ENCODE measurements at places on chromosomes 3 and 15. TPM values are rescaled to one million over a fixed set of nuclear protein-coding genes. Genes with fewer than 3 reads are reported as not detected.

The MYL3 gene
- total RNA-seq, result 1.8 TPM

DNA sequence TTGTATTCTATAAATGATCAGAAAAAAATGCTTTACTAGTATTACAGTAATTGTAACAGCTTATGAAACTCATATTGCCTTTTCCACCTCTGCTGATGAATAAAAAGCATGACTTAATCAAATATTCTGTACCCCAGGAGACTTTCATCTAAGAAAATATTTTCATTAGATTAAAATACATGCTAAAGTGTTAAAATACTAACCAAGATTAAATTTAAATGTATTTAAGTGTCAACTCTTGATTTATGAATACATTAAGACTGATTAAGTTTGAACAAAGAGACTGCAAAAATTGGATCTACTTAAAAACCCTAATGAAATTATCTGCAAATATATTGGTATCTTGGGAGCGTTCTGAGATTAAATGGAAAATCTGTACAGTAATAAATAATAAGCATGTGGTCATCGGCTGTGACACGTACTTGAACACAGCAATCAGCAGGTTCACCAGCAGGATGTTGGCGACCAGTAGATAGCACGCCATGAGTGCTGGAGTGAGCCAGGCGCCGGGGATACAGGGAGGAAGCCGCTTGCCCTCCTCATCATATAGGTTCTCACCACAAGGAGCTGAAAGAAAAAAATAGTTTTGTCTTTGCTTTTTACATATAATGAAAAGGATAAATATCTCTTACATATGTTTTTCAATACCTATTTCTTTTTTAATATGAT is 36.6 kb upstream of the MTMR10 start:
- no peak for DNase-seq

DNA sequence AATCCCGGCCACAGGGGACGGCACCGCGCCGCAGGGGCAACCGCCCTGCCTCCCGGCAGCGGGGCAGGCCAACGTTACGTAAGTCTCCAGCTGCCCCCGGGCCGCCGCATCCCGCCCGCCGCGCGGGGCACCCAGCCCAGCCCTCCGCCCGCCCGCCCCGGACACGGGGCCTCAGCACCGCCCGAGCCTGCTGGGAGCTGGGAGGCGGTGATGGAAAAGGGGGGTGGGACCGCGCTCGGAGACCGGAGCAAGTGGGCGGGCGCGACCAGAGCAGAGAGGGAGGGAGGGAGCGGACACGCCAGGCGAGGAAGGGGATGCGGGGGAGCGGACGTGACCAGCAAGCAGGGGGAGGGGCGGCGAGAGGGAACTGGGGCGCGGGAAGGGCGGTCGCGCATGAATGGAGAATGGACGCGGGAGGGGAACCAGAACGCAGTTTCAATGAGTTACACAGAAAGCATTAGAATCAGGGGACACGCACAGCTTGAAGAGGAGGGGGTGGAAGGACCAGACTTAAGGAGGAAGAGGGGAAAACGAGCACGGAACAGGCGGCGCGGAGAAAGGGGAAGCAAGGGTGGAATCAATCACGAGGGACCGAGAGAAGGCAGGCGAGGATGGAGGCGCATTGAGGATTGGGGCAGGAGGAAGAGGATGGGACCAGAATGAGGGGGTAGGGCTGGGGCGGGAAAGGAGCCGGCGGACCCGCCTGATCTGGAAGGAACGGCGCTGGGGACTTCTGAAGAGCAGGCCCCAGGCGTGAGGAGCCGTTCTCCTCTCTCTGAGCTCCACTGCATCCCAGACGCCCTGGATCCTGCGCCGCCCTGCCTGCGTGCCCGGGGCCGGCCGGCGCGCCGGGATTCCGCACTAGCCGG is 559 bp downstream of the PKM start:
- peak; percentile 90 for DNase-seq

The UMPS gene
- 27.9 TPM for total RNA-seq

GRCh38 chr15:95919460-95919859 is 411.0 kb upstream of the NR2F2 start:
- DNase-seq, result no peak

The SCN11A gene
- total RNA-seq, result 0.09 TPM

DNA sequence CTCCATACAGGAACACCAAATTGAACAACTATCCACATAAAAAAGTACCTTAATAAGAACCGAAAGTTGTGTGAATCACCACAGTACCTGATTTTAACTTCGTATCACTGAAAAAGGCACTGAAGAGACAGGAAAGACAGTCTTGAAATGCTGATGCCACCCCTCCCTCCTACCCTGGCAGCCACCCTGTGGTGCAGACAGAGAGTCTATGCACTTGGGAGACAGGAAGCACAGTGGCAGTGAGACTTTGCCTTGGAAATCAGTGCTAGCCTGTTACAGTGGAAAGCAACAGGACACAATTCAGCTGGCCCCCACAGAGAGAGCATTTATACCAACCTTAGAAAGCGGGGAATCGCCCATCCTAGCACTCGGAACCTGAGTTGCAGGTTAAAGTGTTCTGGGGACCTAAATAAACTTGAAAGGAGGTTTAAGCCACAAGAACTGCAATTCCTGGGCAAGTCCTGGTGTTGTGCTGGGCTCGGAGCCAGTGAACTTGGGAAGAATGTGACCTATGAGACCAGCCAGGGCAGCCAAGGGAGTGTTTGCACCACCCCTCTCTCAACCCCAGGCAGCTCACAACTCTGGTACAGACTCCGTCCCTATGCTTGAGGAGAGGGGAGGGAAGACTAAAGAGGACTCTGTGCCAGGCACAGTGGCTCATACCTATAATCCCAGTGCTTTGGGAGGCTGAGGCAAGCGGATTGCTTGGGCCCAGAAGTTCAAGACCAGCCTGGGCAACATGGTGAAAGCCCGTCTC is 240.1 kb downstream of the ISL2 start:
- DNase-seq, result peak; percentile 80

The GRAMD2A gene
- total RNA-seq, result 0.55 TPM

The MINDY2 gene
- 23.7 TPM for total RNA-seq

- DNase-seq, result no peak
Observed at GRCh38 chr3:7646851-7647250, 785.9 kb downstream of the GRM7 start.

GRCh38 chr15:54089776-54090175 is 111.5 kb downstream of the UNC13C start:
- DNase-seq, result no peak

DNA sequence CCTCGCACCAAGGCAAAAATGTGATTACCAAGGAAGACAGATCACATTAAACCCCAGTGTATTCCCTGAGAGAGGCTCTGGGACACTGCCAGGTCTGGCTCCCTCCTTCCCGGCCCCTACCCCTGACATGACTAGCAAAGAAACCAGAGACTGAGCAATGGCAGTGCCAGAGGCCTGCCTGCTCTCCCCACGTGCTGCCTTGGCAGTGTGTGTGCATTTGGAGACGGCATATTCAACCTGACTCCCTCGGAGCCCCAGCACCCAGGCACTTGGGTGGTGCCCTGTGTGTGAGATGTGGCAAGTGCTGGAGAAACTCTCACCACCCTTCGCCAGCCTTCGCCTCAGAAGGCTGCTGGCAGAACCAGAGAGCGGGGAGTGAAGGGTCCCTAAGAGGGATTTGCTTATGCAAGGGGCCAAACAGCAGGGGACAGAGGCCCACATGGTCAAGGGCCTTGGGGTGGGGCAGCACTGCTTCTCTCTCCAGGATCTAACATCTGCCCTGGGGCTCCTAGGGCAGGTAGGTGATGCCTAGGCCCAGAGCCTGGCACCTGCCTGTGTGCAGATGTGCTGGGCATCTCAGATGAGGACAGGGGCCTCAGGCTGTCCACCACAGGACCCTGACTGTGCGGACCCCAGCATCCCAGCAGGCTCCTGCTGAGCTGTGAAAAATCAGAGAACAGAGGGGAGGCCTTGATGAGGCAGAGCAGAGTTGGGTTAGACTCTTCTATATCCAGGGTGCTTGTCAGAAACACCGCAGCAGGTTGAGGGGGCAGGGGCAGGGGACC is 23.6 kb upstream of the PLXNA1 start:
- DNase-seq, result no peak

The CNTN3 gene
- total RNA-seq, result 10.8 TPM

The PLA2G4E gene
- total RNA-seq, result 0.09 TPM

DNA sequence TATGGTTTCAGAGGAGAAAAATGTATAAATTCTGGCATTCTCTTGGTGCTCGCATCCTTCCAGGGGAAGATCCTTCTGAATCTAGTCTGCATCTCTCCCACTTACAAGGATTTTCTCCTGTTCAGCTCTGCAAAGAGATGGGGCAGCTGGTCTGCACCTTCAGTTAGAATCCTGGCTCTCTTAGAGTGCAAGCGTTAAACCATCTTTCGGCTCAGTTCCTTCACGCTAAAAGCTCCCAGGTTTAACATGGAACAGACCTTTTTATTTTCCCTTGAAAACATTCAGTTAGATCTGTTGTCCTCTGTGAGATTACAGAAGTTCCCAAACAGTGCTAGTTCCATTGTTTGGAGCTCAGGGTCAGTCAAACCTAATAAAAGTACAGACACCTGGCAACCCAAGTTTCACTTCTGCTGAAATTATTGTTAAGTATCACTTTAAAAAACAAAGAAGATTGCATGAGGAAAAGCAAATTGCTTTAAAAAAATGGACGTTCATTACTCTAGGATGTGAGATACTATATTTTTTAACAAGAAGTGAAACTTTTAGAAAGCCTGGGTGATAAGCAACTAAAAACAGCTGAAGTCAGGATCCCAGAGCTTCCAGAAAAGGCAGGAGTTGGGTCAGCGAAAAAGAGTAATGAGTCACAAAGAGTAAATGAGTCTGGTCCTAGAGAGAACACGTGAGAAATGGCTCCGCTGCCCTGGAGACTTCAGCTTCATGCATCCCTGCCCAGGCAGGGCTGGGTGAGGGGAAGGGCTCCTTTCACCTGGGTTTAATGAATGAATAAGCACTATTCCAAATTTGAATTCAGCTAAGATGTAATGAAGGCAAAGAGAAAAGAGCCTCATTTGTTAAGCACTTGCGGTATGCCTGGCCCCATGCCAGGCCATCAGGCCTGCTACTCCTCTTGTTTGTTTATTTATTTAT is 63.3 kb downstream of the ABTB1 start:
- peak; percentile 40 for DNase-seq

DNA sequence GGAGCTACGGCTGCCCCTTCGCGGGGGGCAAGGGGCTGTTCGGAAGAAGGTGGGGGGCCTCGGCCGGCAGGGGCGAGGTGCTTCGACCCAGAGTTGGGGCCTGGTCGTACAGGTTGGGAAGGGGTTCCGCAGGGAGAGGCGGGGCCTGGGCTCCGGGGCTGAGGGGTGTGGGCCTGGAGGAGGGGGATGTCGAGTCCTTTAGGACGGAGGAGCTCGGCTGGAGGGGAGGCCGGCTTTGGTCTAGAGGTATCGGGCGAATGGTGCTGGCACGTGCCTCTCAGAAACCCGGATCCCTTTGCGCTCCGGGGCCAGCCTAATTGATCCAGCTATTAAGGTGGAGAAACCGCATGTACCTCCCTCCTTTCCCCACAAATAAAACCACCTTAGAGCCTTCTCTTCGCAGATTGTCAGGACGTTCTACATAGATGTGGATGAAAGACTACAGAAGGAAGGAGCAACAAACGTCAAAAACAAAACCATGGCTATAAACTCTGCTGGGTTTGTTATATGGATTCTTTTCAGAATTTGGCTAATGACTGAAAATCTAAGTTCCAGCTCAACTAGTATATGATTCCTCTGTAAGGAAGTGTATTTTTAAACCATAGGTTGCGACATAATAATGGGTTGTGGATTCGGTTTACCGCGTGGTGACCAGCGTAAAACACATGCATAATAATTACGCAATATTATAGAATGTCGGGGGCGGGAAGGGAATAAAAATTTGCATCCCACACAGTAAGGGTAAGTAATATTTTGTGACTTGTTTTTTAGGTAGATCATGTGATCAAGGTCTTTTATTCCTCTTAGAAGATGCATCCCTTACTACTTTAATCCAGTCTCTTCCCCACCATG is 644 bp upstream of the NGLY1 start:
- peak; percentile 27 for DNase-seq

The EPHA6 gene
- total RNA-seq, result 2.4 TPM

DNA sequence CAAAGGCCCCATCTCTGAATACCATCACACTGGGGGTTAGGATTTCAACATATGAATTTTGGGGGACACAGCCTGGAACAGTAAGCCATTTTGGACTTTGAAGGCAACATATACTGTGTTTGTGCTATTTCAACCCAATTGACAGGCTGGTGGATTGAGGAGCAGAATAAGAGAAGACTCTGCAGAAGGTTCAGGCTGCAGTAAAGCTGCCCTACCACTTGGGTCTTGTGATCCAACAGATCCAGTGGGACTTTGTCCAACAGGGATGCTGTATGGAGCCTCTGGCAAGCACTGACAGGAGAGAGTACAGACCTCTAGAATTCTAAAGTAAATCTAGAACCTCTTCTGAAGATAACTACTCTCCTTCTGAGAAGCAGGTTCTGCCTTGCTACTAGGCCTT is 1.1 kb upstream of the BCL2L10 start:
- no peak for DNase-seq

DNA sequence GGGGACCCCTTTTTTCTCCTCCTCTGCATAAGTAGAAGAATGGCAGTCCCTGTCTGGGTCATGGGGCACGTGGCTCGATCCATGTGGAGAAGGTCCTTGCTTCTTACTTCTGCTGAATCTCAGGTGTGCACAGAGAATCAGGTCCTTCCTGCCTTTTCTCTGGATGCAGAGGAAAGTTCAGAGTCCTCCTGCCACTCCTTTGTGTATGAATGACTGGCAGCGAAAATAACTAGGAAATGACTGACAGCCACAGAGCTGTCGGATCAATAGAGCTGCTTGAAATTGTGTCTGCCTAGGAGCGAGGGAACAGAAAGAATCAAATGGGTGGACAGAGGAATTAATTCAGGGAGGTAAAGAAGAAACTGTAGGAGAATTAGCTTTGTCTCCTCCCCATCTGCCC is 49.6 kb upstream of the ROPN1 start:
- DNase-seq, result peak; percentile 59

- DNase-seq, result no peak
Observed at GRCh38 chr3:141457624-141458236, 29.1 kb upstream of the RASA2 start.

The FGF7 gene
- total RNA-seq, result 99.0 TPM

- no peak for DNase-seq
Observed at GRCh38 chr3:16468002-16468335, 45.5 kb downstream of the RFTN1 start.

- DNase-seq, result peak; percentile 77
Observed at GRCh38 chr3:39288300-39288808, 8.5 kb upstream of the CX3CR1 start.

Data from mucosa of gallbladder (tissue), 1 donor.